Fibroblast of lung (primary cell): ENCODE measurements at places on chromosomes 12 and 14.

- DNase-seq = no peak
Measured at GRCh38 chr12:6631549-6631961, 4.2 kb downstream of the LPAR5 start.

DNA sequence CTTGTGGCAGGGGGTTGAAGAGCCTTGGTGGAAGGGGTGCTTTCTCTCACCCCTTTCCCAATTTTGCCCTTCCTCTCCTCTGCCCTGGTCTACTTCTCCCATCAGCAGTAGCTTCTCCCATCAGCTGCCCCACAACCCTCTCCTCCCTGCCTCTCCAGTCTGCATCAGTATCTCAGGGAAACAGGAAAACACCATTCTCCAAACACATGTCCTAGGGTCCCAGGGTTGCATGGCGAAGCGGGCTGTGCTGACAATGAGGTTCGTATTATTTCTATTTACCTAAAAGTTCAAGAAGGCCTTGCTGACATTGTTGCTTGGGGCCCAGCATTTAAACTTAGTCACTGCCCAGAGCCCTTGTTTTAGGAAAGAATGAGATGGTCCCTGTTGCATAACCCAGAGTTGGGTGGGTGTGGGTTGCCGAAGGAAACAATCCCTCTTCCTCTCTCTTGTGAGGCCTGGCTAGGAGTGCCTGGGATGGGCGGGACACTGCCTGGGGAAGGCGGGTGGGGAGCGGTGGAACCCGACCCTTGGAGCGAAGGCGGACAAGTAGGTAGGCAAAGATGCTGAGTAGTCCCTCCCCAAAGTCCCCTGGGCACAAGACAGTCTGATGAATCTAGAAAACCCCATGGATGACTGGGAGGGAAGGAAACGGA is 1.3 kb upstream of the IGFBP6 start:
- peak; percentile 83 for DNase-seq

DNA sequence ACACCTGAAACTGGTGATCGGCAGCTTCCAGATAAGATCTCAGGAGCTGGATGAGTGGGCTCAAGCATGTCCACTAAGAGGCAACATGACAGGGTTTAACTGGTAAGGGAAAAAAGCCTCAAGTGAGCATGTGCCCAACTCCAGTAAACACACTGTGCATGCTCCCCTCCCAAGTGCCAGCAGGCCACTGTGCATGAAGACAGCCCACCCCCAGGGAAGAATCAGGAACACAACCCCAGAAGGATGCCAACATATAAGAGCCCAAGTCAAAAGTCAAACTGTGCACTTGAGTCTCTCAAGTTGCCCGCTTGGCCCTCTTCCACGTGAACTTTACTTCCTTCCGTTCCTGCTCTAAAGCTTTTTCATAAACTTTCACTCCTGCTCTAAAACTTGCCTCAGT is 311.3 kb upstream of the PRKD1 start:
- DNase-seq = no peak

GRCh38 chr12:3222979-3223378 is 145.8 kb downstream of the TSPAN9 start:
- DNase-seq = peak; percentile 41

DNA sequence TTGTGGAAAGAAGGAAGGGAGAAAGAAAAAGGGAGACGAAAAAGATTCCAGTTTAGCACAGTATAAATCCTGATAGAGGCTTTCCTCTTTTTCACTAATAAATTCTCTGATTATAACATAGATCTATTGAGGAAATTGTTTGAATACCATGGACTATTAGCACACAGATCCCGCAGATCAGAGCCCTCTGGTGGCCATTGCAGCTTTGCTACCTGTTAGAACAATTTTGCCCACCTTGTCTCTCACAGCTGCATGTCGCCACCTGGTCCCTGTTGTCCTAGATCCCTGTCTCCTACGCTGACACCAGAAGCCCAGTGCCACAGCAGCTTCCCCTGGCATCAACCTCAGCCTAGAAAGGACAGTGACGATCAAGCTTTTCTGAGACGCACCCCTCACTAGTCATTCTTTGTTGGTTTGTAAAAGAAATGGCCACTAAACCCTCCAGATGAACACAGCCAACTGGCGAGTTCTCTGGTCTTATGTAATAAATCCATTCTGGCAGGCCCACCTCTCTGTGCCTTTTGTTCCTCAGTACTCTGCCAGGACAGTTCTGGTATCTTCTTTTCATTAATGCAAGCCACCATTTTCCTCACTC is 9.9 kb downstream of the GPHB5 start:
- peak; percentile 28 for DNase-seq

- DNase-seq = peak; percentile 33
Measured at GRCh38 chr14:89365061-89365801, 51.8 kb downstream of the FOXN3 start.

GRCh38 chr14:43418324-43418723 is 1088.8 kb downstream of the FSCB start:
- DNase-seq = no peak

- DNase-seq = no peak
Measured at GRCh38 chr14:101707863-101708620, 53.5 kb upstream of the PPP2R5C start.

DNA sequence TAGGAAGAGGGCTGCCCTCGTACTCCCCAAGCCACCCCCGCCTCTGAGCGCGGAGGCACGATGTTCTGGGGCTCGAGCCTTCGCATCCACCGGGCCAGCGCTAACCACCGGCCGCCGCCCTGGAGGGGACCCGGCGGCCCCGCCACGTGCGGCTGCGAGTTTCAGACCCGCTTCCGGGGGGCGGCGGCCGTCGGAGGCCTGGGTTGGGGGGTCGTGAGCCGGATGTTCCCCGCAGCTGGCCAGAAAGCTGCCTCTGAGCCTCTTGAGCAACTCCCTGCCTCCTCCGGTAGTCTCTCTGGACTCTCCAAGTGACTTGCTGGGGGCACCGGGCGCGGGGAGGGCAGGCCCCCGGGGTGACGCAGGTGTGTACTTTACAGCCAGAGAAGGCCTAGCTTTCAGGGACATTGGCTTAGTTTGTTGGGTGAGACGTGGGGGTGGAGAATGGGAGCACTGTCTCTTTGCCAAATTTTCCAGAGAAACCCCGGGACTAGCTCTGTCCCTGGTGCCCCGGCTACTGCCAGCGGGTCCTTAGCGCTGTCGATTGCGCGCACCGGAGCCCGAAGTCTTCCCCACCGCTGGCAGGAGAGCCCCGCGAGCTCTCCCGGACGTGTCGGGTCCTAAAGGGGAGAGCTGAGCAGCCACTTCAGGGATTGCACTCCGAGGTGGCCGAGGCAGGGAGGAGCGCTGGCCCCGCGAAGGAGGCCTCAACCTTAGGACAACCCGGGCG is 15.6 kb downstream of the OTX2 start:
- no peak for DNase-seq

DNA sequence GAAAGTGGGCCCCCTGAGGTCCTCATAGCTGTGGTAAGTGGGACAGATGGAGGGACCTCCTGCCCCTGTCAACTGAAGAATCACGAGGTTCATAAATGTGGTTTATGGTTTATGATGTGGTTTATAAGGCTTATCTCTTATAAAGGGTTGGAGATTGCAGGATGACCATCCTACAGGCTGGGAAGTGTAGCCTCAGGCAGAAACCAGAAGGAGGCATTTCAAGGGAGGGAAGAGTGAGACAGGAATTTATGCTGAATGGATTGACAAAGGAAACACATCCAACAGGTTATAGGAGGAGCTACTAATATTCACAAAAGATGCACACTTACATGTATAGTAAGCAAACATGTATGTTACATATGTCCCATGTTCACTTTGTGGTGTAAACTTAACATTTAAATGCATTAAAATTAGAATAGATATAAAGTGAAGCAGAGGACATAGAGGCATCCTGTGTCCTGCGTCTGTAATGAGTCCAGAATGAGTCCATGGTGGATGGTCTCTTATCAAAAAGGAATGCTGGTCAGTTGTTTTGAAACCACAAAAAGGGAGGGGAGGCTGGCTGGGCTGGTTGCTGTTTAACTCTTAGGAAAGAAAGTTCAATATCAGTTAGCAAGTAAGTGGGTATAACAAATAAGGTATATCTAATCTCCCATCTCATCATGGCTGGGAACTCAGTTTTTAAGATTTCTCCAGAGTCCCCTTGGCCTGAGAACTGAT is 149.0 kb upstream of the RMST start:
- DNase-seq = no peak
